ENCODE measurements at places on chromosomes 7 and 10.

- DNase-seq: peak; percentile 22
These were observed 4.4 kb upstream of the ARID5B start for GRCh38 chr10:61896854-61897661.

- no peak for DNase-seq
These were observed 10.9 kb upstream of the AOAH start for GRCh38 chr7:36735172-36735571.

DNA sequence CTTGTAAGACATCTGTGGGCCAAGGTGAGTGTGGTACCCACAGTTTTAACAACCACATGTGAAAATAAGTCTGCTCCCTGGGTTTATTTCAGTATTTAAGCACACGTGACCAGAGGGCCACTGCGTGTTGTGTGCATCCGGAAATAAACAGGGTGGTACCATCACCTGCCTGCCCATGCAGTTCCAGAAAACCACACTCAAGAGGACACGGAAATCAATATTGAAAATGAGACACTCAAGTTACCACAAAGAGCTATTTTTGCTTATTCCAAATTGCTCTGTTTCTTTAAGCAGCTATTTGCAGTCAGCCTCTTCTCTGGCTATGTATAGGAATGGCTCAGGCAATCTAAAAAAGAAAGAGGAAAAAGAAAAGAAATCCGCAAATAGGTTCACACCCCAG lies 71.8 kb upstream of the LOXL4 start:
- DNase-seq: no peak

DNA sequence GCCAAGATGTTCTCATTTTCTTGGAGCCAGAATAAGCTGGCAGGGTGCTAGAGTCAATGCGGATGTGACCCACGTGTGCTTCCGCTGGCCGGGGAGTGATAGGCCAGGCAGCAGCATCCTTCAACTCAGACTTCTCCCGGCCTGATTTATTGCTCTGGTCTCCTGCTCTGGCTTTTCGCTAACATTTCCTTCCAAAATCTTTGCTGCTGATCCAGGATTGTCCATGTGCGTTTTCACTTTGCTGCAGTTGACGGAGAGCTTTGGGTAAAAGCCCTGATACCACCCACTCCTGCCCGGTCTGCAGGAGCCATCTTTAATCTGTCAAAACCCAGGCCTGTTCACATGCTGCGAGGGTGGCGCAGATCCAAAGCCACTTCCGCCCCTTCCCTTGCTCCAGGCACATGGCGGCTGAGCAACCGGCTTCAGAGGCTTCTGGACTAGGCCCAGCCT lies 106.8 kb downstream of the CYP26A1 start:
- DNase-seq: no peak

- DNase-seq: no peak
These were observed 325.6 kb downstream of the ZWINT start for GRCh38 chr10:56035489-56035888.

GRCh38 chr7:69049326-69049725 lies 548.9 kb upstream of the AUTS2 start:
- DNase-seq: no peak

DNA sequence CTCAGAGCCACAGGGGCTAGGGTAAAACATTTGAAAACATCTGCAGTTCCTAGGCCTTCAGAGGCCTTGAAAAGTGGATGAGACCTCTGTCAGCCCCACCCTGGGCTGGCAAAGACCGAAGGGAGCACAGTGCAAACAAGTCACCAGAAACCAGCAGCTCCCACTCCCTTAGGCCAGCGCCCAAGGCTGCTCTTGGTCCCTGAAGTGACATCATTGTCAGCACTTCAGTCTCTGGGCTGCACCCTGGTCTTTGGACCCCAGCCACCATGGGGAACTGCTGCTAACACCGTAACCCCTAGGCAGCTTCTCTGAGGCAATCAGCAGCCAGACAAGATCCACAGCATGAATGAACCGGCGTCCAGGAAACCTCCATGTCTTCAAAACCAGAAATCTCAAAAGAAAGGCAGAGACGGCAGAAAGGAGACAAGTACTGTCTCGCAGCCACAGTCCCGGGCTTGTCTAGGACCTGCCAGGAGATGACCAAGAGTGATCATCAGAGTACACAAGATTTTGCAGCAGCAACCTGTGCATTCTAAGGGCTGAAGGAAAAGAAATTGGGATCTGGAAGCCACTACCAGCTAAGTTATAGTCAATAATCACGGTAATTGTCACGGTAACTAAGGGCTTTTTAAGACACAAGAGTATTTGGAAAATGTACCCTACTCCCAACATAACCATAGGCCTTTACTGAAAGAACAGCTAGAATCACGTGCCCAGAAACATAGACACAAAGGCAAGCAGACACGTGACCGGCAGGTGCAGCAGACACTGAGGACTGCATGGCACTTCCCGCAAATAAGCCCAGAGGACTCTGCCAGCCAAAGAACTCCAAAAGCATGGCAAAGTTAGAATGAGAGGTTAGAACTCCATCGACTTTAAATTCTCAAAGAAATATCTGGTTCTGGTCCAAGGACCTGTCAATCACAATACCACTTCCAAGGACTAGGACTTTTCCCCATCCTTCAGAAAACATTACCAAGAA lies 23.3 kb downstream of the CPXM2 start:
- no peak for DNase-seq

GRCh38 chr10:66625709-66626590 lies 299.9 kb upstream of the LRRTM3 start:
- no peak for DNase-seq

DNA sequence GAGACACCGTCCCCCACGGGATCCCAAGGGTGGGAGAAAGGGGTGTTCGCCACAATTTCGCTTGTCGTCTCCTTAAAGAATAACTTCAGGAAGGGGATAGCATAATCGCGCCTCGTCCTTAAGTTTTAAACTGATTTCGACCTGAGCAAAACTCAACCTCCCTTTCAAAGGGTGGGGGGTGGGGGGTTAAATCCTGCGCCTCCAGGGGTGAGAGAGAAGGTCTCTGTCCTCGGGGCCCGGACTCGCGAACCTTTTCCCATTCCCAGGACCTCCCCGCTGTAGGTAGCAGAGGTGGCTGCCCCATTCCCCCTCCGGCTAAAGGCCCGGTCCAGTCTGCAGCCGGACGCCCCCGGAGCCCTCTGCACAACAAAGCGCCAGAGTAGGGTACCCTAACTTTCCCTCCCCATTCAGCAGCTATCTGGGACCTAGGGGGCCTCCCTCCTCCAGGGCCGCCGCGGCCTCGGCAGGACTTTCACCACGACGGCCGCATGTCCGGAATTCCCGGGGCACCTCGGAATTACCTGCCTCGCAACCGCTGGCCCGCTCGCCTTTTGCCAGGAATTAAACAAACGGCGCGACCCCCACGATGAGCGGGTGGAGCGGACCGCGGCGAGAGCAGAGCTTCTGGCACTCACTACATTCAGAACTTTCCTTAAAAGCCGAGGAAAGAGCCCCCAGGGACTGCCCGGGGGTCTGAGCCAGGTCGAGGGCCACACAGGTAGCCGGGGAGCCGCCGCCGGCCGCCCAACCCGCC lies 1.7 kb downstream of the CDK6 start:
- no peak for DNase-seq

DNA sequence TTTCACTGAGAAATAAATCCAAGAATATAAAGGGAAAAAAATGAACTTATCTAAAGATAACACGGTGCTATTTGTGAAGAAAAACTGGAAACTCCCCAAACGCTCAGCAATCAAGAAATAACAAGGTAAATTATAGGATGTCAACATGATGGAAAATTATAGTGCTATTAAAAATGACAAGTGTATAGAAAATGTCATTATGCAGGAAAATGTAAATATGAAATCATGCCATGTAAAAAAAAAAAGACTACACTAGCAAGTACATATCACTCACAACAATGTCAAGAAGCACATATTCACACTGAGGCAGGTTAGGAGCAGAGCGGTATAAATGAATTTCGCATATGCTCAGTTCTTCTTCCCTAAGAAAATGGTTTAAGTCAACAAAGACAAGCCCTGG lies 27.7 kb downstream of the KLRG2 start:
- DNase-seq: no peak

GRCh38 chr10:31864834-31865518 lies 63.7 kb downstream of the ARHGAP12 start:
- no peak for DNase-seq

- no peak for DNase-seq
These were observed 648 bp upstream of the RADIL start for GRCh38 chr7:4884164-4884563.

DNA sequence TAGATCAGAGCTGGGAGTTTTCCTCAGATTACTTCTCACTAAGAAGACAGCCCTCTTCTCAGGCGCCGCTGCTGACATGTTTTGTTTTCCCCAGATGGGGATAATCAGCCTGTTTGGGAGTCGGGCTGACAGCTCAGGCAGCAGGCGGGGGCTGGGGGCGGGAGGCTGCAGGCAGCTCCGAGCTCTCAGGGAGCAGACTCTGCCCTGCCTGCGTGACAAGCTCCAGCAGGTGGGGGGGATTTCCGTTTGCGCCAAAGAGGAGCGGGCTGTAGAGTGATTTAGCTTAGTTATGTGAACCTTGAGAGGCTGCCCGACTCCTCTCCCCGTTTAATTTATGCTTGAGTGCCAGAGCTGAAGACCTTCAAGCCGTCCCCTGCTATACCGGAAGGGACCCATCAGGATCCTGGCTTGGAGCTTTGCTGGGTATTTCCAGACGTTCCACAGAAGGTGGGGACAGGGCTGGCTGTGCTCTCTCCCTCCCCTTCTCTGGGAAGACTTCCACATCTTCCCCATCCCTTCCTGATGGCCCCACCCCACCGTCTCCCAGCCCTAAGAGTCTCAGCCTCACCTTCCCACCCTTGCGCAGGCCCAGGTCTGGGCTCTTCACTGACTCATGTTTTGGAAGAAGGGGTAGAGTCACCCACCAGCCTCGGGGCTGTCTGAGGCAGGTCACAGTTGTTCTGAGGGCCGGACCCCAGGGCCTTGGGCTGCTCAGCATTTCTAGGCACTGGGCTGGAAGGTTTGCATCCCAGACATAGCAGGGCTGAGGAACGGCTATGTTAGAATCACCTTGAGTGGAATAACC lies 24.7 kb upstream of the ADCYAP1R1 start:
- no peak for DNase-seq

- DNase-seq: no peak
These were observed 20.8 kb downstream of the ADCY1 start for GRCh38 chr7:45594745-45595535.

GRCh38 chr7:150363872-150364271 lies 4.8 kb upstream of the REPIN1 start:
- no peak for DNase-seq

DNA sequence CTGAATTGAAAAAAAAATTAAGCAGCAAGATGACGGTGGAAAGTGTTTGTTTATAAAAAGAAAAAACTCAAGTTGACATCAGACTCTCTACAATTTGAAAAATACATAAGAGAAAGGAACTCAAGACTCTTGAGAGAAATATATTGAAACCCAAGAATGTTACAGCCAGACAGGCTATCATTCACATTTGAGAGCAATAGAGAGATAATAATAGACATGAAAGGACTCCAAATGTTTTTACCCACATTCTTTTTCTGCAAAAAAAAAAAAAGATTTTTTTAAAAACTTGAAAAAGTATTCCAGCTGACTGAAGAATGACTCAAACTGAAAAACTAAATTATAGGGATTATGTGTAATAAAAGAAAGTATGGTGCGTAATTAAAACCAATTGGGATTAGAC lies 532.4 kb downstream of the INHBA start:
- DNase-seq: no peak

GRCh38 chr7:132709971-132710567 lies 133.8 kb upstream of the PLXNA4 start:
- DNase-seq: no peak

DNA sequence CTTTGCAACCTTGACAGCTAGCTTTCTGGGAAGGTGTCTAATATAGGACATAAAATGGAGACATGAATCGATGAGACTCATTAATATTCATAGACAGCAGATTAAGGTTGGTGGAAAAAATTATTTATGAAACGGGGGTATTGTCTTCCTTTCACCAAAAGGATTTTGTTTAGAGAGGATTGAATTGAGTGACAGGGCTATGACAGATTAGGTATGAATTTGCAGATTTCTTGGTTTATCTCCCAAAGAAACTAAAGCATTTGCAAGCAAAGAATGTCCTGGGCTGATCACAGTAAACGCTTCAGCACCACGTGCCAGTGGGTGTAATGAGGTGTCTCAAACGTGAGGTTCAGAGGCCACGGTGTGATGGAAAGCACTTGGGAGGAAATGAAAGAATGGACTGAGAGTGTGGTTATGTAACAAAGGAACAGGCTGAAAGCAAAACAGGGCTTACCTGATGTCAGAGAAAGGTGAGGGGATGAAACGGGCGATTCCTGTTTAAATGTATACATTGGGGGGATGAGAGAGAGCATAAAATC lies 329.2 kb upstream of the NPVF start:
- DNase-seq: no peak

GRCh38 chr7:13099154-13099795 lies 411.8 kb downstream of the ARL4A start:
- DNase-seq: no peak

DNA sequence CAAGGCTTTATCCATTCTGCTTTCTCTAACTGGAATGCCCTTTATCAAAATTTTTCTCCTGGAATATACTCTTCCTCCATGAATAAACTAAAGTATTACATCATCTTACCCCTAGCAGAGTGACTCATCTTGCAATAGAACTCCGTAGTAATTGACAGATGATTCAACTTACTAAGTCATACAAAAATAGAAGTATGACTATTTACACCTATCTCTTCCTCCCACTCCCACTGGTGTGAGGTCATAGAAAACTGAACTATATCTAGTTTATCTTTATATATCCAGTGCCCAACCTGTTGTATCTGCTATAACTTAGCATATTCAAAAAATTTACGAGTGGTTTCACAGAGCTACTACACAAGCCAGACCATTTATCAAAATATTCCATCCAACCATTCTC lies 26.1 kb downstream of the ABCB1 start:
- no peak for DNase-seq

GRCh38 chr7:55509322-55509721 lies 63.0 kb downstream of the VOPP1 start:
- no peak for DNase-seq

DNA sequence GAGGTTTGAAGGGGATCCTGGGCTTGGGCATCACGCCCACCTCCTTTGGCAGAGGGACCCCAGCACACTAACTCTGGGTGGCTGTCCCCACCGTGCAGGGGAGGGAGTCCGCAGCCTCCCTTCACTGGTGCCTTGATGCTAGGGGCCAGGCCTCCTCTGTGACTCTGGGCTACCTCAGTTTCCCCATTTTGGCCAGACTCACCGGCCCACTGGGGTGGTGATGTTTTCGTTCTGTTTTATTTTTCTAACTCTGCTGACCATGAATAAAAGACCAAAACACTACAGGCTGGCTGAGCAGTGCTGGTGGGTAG lies 503 bp upstream of the TRIP6 start:
- no peak for DNase-seq

DNA sequence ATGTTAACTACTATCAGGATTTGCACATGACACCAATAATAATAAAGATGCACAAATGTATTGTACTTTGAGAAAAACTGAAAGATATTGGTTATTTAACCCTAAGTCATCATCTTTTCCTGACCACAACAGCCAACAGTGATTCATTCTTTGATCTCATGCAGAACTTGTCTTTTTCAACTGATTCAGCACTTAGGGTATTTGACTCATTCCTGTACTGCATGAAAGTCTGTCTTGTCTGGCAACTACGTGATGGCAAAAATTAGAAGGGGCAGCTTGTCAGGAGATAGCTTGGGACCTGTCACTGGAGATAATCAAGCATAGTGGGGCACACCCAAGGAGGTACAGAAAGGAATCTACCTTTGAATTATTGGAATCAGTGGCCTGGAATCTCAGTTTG lies 77.8 kb upstream of the LRRC17 start:
- no peak for DNase-seq
